Activated CD8-positive, alpha-beta memory T cell treated with anti-CD3 and anti-CD28 coated beads for 24 hours (primary cell): ENCODE measurements at places on chromosomes 7 and 10.
A peak's percentile ranks its signal among the peaks of the same experiment; 100 is the strongest.

DNA sequence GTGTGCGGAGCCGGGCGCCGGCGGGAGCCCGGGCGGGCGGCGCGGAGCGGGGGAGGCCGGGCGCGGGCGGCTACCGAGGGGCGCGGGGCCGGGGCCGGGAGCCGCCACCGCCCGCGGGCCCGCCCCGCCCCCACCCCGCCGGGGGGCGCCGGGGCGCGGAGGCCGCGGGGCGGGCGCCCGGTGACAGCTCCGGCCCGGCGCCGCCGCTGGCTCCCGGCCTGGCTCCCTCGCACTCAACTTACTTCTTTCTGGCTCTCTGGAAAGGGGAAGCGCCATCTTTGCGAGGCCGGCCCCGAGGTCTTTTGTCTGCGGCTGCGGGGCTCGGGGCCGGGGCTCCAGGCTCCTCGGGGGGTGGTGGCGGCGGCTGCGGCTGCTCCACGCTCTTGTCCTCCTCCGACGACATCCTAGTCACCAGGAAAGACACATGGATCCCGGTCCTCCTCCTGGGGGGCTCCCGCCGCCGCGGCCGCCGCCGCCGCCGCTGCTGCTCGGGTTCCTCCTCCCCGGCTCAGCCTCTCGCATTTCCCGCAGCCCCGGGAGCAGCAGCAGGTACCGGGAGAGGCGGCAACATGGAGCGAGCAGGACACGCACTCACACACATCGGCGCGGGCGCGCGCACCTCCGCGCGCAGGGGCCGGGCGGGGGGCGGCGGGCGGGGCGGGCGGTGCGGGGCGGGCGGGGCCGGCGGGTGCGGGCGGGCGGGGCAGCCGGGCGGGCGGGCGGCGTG lies at the start of gene KMT2C:
KMT2C (minus strand) TSS at position 620 of the 727 bp plus-strand sequence; CDS start at position 403, 217 bp downstream.
- DNase-seq: peak; percentile 80

DNA sequence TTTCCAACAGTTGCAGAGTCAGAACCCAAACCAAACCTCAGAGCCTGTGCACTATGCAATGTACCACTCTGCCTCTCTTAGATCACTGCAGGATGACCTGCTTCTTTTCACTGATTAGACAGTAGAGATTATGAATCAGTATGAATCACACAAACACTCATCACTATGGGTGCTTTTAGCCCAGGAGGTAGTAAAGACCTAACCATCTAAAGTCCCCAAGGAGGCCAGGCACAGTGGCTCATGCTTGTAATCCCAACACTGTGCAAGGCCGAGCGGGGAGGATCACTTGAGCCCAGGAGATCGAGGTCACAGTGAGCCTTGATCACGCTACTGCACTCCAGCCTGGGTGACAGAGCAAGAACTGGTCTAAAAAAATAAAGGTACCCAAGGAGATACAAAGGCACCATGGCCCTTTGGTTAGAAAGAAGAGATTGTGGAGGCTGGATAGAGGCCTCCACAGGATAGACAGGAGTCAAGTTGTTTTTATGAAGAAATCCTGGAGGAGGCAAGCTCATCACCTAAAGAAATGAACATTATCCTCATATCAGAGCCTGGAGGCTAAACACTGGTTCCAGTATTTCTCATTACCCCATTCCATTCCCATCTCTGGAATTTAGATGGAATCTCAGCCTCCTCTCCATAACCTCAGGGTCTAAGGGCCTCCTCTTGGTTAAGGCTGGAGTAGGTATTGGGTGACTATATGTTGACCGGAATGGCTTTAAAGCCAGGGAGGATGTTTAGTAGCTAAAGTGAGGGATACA lies 12.9 kb downstream of the SEC31B start:
- no peak for DNase-seq

GRCh38 chr7:16745645-16746044 lies 7.9 kb upstream of the TSPAN13 start:
- no peak for DNase-seq

- DNase-seq: no peak
Measured at GRCh38 chr7:135971366-135971725, 5.8 kb downstream of the MTPN start.

GRCh38 chr10:127013691-127014473 lies 108.7 kb downstream of the DOCK1 start:
- no peak for DNase-seq

DNA sequence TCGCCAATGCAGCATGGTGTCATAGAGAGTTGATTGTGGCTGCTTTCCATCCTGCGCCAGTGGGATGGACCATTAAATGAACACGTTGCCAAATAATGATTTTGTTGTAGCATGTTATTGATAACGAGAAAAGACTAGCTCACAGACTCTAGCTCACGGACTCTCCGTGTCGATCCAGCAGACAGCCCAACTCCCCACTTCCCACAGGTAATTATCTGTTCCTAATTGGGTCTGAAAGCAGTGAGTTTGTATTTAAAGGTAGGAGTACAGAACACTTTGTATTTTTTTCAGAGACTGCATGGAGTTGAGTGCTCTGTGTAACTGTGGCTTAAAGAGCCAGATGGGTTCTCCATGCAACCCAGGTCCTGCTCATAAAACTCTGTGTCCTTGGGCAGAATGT lies 1250.5 kb downstream of the TYW1 start:
- DNase-seq: no peak

DNA sequence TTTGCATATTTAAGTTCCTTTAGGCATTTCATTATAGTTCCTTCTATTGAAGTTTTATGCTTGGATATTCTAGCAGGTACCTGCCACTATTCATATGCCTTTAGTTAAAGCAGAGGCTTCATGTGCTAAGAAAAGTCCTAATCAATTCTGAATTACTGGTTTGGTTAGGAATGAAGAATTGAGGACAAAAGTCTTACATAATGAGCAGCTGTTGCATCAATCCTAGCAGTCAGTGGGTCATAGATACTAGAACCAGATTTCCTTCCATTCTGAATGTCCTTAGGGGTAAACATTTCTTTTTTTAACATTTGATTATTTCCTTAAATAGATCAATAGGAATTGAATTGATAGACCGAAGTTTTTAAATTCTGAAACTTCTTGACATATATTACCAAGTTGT lies 59.2 kb downstream of the CDK13 start:
- no peak for DNase-seq

DNA sequence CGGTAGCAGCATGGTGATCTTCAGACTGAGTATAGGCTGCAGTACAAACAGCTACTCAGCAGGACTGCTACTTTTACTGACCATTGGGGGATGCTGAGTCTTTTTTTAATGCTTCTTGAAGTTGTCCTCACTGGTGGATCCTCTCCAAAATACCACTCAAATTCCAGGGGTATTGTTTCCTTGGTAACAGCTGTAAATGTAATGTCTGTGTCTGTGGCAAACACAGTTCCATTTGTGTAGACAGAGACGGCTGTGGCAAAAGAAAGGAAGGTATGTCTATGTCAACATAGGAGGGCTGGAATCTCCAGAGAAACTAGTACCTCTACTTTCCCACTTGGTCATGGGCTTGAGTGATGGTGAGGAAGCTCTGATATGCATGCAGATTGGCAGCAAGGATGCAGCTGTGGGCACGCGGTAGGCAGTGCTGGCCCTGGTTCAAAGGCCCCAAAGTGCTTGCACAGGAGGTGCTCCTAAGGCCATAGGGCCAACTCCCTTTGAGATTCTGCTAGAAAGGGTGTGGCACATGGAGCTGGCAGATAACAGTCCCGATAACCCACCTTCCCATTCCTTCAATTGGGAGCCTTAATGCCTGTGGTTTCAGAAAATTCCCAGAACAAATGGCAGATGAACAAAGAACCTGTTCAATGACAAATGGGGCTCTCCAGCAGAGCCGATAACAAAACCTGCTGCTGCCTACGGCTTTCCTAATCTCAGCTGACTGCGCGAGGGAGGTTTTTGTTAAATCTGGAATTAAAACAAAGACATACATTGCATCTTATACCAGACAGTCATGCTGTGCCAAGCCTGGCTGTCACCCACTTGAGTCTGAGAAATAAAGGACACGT lies 43.0 kb downstream of the PKD1L1 start:
- no peak for DNase-seq

DNA sequence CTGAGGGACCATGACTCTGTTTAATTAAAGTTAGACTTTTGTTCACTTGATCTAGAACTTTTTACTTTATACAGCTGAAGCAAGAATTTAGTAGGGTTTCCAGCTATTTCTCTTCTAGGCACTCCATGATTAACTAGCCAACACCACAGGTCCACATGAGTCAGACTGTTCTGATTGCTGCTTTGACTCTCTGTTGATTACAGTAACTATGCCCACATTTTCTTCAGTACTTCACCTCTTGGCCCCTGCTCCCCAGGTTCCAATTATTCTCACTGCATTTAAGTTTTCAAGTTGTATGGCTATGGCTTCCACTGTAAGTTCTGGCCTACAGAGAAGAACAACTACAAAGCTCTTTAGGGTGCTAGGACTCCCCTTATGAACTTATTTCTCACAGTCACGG lies 737.2 kb upstream of the IGFBP3 start:
- no peak for DNase-seq

GRCh38 chr7:66845379-66846095 lies 75.5 kb upstream of the TMEM248 start:
- DNase-seq: no peak

DNA sequence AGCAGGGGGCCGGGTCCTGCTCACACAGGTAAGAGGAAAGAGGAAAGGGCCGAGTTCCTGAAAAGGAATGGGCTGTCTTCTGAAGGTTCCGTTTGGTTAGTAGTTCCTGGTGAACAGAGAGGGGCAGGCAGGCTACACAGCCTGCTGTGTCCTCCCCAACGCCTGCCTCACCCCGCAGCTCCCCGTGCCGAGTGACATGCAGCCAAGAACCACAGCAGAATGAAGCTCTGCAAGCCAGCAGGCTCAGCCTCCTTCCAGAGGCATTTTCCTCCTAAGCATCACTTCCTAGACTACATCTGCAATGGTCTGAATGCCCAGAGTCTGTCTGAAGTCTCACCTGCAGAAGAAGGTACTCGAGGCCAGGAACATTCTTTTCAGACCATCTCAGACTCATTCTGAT lies 202.4 kb upstream of the TCERG1L start:
- no peak for DNase-seq

DNA sequence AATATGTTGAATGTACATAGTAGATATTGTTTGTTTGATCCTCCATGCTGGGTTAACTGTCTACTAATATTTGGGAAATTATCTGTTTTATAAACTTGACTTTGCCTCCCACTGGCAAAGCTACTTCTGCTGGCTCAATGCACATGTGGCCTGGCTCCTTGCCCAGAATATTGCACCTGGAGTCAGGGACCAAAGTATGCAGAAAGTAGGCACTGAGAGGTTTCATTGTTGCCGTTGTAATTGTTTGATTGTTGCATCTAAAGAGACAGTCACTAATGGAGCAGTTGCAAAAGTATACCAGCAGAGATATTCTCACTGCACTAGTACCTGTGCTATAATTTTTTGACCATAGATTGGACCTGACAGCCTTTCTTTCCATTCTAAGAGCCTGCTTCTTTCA lies 137.8 kb upstream of the CNTNAP2 start:
- no peak for DNase-seq

- no peak for DNase-seq
Measured at GRCh38 chr10:132482090-132482800, 55.3 kb upstream of the INPP5A start.

GRCh38 chr10:3173171-3173878 lies 743 bp upstream of the PITRM1 start:
- no peak for DNase-seq

GRCh38 chr7:33458581-33458980 lies 329.2 kb downstream of the BBS9 start:
- DNase-seq: no peak

DNA sequence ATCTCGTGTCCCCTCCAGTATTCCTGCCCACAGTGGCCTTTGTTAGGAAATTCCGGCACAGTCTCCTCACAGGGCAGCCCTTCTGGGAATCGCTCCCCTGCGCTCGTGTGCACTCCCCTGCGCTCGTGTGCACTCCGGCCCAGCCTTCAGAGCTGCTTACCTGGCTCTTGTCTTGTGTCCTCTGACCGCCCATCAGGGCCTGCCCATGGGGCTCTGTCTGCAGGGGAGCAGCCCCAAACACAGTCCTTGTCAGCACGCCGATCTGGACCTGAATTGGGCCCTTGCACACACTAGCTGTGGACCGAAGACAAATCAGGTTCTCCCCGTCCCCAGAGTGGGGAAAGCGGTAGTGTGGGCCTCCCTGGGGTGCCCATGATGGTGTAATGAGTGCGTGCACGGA lies 179.4 kb downstream of the CUX1 start:
- no peak for DNase-seq

GRCh38 chr7:111006040-111006439 lies 84.9 kb upstream of the LRRN3 start:
- DNase-seq: no peak

- peak; percentile 35 for DNase-seq
Measured at GRCh38 chr10:14670551-14671240, 104.0 kb downstream of the FAM107B start.

GRCh38 chr10:1188558-1189135 lies 132.5 kb downstream of the WDR37 start:
- no peak for DNase-seq

DNA sequence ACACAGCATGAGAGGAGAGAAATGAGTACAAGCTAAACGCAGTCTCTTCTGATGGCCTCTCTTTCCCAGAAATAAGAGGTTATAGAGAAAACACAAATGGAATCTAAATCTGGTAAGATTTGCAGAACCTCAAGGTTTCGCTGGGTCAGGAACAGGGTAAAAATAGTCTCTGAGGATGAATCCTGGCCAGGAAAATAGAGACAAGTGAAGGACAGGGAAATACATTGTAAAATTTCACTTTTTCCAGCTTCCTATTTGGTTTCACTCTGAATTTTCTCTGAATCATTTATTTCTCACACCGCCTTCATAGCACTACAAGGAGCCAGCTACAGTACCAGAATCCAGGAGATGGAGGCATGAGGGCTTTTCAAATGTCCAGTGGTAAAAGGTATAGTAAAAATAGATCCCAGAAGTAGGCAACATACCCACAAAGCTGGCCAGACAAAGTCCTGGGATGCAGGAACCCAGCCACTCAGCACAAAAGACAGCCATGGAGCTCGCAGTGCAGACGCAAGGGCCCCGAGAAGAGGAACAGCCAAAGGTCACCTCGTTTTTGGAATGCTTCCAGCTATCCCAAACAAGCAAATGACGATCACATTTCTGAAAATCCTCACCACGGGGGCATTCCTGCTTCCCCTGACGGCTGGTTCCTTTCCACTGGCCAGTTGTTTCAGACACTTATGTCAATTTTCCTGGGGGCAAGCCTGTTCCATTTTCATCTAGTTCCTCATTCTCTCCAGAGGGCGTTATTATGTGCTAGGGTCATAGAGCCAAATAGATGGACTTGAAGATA lies 21.5 kb upstream of the IKZF1 start:
- DNase-seq: no peak

DNA sequence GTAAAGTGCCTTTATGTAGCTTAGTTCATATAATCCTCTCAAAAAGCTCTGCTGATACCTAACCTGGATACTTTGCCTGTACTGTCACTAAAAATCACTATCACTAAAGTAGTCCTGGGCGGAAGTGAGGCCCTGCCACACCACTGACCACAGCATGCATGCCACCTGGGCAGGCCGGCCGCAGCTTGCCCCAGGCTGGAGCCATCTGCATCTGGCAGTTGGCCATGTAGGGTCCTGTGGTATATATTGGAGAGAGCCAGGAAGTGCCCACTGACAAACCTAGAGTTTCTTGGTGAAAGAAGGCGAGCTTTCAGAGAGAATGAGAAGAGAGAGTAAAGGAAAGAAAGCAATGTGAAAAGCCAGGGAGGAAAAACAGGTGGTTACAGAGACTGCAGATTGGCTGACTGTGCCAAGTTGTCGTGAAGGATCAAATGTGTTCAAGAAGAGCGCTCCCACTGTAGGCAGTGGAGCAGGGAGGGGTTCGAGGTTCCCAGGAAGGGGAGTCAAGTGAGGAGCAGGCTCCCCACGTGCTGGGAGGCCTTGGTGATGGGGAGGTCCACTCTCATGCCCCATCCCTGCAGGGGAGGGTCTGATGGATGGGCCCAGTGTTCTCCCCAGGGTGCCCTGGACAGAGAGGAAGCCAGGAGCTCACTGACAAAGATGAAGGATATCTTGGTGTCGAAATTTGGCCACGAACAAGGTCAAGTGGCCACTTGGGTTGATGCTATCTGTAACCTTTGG lies 13.6 kb downstream of the LOXL4 start:
- no peak for DNase-seq
